ENCODE measurements at places on chromosomes 7 and 10.

DNA sequence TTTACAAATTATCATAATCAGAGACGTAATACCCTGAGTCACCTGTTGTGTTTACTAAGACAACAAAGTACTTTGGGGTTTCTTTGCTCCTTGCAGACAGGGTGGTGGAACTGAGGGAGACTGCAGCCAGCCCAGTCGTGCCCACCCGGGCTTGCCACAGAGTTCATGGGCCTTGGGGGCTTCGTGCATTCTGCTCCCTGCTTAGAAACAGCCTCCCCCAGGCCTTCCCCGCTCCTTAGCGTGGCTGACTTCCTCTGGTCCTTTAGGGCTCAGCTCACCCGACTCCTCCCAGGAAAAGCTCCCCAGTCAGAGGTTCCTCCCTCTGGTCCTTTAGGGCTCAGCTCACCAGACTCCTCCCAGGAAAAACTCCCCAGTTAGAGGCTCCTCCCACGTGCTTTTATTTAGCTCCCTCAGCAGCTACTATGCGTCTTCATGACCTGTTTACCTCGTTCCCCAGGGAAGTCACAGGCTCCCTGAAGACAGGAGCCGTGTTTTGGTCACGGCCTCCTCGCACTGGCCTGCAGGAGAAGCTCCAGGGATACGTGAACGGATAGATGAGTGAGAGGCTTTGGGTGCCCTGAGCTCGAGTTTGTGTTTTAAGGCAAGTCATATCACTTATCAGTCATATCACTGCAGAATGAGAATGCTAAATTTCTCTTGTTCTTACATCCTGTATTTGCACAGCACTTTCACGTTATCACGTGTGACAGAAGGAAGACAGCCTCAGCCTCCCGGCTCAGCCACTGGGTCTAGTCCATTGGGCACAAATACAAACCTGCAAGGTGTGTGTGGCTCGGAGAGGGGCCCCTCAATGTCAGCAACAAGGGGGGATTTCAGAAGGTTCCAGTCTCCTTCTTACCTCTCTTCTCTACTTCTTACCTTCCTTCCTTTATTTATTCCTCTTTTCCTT, 52.7 kb upstream of the VIPR2 start:
- no peak for DNase-seq

DNA sequence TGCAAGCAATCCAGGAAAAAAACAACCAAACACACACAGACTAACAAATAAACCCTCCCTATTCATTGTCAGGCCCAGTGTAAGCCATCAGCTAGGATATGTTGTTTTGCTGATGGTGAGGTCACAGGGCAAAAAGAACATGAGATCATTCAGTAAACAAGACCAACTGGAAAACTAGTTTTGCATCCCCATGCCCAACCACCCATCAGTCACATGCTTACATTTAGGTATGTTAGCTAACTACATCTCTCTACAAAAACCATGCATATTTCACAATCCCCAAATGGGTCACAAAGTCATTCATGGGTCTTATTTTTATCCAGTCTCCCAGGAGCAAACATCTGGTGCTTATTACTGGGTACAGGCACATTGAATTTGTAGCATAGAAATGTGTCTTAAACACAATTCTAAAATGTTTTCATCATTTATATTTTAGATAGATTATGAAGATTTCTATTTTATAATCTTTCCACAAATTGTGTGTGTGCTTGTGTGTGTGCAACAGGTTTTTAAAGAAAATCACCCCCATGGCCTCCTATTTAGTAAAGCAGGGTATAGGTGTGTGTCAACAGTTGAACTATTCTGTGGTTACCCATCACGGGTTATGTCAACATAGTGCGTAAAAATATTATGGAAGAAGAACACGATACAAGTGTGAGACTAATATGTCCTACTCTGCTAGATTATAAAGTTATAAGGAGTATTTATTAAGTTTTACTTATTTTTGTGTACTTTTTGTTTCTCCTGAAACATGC, 103.8 kb upstream of the AKR1E2 start:
- peak; percentile 82 for DNase-seq

- DNase-seq, result no peak
Measured at GRCh38 chr7:77794000-77794399, 4.2 kb downstream of the TMEM60 start.

DNA sequence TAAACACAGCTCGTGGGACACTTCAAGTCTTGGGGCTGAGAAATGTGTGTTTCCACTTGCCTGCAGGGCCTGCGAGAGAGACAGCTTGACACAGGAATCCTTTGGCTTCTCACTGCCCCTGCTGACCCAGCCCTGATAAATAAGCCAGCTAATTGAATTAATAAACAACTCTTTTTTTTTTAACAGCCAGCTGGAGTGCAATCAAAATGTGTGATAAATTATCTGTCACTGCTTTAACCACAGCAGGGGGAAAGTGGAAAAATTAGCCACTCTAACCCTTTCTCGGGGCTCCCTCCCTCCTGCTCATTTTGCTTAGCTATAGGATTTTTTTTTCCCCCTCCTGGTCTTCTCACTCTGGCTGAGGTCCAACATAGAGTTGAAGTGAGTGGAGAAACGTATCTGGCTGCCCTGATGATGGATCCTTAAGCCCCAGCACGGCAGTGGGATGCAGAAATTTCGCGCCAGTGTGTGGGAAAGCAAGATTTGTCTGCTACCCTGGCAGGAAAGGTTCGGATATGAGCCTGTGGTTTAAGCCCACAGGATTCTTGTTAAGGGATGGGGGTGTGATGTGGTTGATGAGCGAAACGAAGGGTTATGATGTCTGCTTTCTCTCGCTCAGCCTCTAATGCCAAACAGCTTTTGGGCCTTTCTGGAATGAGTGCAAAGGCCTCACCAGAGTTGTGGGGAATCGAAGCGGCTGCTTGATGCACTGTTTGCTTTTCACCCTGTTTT, 173.8 kb downstream of the TRIL start:
- DNase-seq, result no peak

DNA sequence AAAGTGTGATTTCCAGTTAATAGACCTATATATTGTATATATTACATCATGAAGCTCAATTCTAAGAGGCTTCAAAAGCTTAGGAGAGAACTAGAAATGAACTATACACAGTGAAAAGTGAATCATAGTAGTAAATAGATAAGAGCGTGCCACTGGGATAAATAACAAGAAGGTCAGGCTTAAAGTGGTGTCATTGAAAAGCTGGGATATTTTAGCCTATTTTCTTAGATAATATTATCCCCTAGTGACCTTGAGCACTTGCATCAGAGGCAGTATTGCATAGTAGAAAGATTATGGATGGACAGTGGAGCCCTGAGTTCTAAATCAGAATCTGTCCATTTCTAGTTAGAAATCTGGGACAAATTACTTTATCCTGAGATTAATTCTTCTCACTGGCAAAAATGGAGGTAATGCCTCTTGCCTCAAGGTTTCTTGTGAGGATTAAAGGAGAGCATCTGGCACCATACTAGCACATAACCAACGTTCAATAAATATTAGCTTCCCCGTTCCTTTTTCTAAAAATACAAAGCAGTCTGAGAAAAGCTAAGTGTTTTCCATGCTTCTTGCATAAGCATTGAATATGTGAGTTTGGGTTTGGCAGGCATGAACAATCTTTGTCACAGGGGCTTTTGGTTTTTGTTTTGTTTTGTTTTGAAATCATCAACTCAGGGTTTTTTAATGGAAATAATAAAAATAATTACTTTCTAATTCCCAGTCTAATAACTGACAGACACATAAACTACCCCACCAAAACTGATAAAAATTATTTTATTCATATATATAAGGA, 27.3 kb upstream of the MACC1 start:
- DNase-seq, result no peak

All from AG09319 (cell line).